Ecto neural progenitor cell (in vitro differentiated cells): ENCODE measurements at places on chromosomes 3 and 15.

GRCh38 chr15:32694222-32694983, 23.4 kb upstream of the GREM1 start:
- DNase-seq, result no peak

DNA sequence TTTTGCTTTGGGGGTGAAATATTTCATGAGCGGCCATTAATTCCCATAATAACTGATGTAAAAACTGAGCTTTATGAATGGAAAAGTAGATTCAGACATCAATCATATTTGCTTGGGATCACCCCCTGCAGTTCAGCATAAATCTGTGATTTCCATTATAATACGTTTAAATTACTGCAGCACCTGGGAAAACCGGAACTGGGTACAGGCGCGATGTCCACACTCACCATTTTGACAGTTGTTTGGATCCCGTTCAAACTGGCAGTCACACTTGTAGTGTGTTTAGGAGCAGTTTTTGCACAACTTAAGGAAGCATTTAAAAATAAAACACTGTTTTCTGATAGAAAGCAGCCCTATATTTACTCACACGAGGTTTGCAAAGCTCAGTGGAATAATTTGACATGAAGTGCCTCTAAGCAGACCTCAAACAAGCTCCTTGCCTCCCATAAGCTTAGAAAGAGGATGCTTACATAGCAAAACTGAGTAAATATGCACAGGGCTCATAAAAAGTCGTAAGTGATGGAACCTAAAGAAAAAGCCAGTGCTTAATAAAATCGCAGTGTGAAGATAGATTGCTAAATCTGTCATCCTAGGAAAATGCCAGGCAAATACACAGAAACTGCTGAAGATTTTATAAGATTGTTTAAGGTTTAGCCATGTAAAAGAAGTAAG, 377.6 kb downstream of the PTPRG start:
- DNase-seq, result no peak

DNA sequence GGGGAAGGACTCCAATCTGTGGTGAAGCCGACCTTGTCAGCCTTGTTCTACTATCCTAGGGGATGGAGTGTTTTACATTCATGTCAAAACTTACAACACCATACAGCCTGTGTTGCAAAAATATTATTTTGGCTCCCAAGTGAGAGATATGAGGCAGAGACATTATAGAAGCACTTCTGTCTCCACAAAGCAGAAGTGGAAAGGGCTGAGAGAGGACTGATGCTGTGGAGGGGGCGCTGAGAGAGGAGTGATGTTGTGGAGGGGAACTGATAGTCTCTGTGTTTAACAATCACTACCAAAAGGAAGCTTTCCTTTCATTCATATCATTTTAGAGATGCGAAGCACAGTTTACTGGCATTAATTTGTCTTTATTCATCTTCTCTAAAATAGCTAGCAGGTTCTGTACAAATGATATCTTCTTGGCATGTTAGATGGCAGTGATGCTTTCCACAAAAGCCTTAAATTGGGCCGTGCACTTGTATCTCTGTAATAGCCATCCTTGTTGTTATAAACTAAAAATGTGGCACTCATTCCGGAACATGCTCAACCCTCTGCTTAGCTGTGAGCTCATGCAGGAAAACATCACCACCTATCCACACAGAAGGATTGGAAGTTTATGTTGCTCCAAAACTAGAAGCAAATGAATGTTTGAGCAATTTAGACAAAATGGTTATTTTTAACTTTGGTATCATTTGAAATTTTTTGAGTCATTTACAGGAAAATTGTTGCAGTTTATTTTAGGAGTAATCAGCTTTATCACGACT, 134.6 kb upstream of the TP63 start:
- DNase-seq, result no peak

DNA sequence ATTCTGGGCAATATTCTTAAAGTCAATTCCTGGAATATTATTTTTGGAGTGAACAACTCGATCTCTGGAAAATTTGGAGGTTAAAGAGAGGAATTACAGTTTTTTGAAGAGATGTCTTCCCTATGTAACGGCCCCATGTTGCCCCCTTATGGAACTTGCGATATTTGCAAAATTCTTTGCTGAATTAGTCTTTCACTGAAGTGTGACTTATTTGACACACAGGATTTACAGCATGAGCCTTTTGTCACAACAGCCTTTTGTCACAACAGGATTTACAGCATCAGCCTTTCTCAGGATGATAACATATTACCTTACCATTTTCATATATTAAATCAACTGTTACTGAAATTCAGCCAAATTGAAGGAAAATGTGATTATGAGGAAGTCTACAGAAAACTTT, 37.8 kb upstream of the SPTSSB start:
- no peak for DNase-seq

DNA sequence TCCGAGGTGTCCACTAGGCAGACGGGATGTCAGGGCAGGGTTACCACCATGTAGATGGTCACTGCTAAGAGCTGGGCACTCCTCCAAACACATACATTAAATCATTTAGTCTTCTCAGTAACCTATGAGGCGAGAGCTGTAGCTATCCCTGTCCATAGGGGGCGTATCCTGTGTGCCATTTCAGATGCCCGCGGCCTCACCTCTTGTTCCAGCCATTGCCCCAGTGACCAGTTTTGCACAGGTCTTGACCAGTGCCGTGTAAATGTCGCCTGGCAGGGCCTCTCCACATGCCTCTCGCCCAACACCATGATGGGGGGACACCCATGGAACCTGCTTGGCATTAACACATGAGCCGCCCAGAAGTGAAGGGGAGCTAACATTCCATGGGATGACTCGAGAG, 20.8 kb upstream of the SRP14 start:
- DNase-seq, result no peak

GRCh38 chr3:135155228-135155627, 360.2 kb downstream of the EPHB1 start:
- DNase-seq, result no peak

DNA sequence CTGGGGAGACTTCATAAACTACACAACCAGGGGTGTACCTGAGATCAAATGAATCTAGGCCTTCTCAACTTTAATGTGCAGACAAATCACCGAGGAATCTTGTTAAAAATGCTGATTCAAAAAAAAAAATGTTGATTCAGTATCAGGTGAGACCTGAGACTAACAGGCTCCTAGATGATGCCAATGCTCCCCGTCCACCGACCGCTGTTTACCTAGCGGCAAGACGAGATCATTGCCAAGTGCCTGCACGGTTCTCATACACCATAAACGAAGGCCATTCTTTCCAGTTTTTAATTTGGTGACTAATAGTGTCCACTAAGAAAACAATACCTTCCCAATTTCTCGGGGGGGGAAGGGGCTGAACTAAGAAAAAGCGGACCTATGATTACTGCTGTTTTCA, 2.5 kb upstream of the FSIP1 start:
- DNase-seq, result no peak

GRCh38 chr3:135751991-135752390, 213.5 kb upstream of the PPP2R3A start:
- DNase-seq, result no peak

DNA sequence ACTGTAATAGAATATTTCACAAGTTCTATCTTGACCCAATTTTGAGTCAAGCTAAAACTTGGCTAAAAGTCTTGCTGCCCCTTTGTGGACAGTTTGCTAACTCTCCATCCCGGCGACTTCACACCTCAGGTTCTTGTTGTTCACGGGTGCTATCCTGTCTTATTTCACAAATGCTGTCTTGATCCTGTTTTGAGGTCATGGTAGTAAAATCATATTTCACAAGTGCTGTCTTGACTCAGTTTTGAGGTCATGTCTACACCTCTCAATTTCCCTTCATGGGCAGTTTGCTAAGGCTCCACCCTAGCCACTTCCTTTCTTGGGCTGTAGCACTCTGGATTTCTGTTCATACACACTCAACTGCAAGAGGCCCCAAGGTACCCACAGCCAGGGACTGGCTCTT, 45.0 kb upstream of the GK5 start:
- DNase-seq, result no peak

DNA sequence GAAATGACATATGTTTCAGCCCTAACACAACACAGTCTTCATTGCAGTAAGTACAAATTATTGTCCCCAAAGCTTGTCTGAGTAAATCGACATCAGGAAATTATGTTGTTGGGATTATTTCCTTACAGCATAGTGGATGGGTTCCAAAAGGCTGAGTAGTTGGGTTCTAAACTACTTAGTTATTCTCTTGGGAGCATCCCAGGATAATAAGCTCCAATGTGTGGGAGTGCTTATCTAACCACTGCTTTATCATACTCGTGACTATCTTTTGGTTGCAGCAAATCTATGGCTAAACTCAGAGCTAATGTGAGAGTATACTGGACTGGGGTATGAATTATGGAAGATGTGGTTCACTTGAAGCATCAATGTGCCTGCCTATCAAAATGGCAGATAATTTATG, 128.5 kb downstream of the RBMS3 start:
- DNase-seq, result no peak

- DNase-seq, result no peak
Observed at GRCh38 chr3:4686619-4687018, 193.5 kb downstream of the ITPR1 start.

GRCh38 chr3:162103808-162104207, 607.2 kb downstream of the OTOL1 start:
- no peak for DNase-seq

- no peak for DNase-seq
Observed at GRCh38 chr15:61003437-61004218, 225.5 kb downstream of the RORA start.

GRCh38 chr3:146813496-146813895, 208.3 kb upstream of the PLSCR5 start:
- no peak for DNase-seq

- no peak for DNase-seq
Observed at GRCh38 chr3:110933821-110934426, 137.7 kb upstream of the NECTIN3 start.

DNA sequence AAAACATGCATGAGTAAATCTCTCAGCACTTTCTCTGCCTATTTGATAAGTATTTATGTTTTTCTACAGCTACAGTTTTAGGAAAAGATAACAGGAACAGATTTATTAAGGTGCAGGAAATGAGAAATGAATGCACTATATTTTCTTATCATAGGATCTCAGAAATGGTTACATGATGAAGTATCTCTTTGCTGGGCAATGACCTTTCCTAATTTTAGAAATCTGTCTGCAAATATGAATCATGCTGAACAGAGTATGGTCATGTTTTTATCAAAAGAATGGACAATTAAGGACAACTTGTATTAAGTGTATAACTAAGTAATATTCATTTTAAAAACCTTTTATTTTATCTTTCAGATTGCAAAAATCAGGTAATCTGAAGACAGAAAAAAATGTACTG, 53.8 kb upstream of the SPPL2A start:
- DNase-seq, result no peak

DNA sequence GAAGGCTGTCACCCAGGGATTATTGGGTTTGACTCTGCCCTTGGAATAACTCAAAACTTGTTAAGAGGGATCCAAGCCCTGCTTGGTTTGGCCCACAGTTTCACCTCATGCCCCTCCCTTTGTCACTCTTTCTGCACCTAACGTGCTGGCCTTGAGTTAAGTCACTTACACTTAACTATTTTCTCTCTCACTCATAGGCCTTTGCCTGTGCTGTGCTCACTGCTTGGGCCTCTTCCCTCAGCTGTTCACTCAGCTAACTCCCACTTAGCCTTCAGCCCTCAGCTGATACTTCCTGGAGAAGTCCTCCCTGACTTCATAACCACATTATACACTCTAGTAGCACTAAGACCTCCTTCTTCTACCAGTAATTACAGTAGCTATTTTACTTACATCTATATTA, 133.3 kb downstream of the CMSS1 start:
- DNase-seq, result no peak

- DNase-seq, result no peak
Observed at GRCh38 chr15:89226359-89227221, 5.2 kb upstream of the RLBP1 start.

GRCh38 chr3:54243056-54243931, 120.9 kb downstream of the CACNA2D3 start:
- DNase-seq, result no peak

DNA sequence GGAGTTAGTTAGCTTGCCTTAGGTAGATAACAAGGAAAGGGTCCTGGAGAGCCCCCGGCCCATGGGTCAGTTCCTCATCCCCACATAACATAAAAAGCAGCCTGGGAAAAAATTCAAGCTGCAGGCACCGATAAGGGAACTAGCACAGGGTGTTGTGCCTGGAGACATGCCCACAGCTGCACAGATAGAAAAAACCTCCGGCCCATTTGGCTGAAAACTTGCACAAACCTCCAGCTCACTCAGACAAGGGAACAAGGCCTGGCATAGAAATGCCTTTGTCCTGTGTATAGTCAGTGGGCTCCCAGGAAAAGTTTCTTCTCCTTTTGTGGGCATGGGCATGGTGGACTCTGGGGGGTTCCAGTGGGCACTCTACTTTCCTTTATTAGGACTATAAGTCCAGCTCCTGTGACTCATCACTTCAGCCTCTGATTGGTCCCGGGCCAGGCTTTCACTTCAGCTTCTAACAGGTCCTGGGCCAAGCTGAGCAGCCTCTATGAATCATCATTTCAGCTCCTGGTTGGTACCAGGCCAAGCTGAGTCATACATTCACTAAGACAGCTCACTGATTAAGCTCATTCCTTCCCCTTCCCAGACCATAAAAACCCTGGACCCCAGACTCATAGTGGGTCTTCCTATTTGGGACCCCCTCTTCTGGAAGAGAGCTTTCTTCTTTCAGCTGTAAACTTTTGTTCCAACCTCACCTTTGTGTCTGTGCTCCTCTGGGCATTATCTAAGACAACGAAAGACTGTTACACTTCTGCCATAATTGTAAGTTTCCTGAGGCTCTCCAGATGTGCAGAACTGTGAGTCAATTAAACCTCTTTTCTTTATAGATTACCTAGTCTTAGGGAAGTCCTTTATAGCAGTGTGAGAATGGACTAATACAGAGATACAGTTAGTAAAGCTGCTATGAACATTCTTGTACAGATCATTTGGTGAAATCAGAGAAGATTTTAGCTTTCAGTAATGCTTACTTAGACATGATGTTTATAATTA, 348.0 kb upstream of the DPPA4 start:
- no peak for DNase-seq

GRCh38 chr3:14633819-14634424, 17.6 kb upstream of the CCDC174 start:
- no peak for DNase-seq

DNA sequence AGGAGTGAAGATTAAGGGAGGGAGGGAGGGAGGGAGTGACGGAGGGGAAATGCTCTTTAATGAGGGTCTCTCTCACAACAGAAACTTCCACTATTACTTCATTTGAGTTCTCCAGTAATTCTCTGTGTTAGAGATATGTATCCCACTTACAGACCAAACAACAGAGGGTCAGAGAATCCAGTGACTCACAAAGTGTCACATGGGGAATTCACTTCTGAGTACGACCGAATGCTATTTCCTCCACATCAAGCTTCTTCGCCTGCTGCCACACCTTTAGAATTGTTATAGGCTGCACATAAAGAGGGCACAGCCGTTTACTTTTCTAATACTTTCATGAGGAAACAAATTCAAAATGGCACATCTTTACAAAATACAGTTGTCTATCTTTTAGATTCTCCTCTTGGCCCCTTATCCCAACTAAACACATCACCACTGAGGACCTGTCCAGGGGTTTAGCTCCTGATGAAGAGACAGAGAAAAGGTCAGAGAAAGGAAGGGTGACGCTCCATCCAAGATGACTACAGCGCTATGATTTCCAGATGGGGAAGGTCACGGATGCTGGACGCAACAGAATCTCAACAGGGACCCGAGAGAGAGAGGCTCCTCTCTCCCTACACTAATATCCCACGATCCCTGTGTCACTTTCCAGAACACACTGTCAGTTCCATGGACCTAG, 119.0 kb downstream of the XXYLT1 start:
- DNase-seq, result no peak

- DNase-seq, result no peak
Observed at GRCh38 chr3:41418961-41419691, 219.8 kb downstream of the CTNNB1 start.
